ENCODE measurements at places on chromosomes 5 and 9.

GRCh38 chr5:67807439-67807888 is 408.1 kb upstream of the PIK3R1 start:
- no peak for DNase-seq

- peak; percentile 88 for DNase-seq
These were observed 3.6 kb upstream of the PFN3 start for GRCh38 chr5:177403792-177404640.

GRCh38 chr5:36145311-36145710 is 6.4 kb downstream of the LMBRD2 start:
- DNase-seq = no peak

- DNase-seq = no peak
These were observed 18.6 kb upstream of the NOTCH1 start for GRCh38 chr9:136564379-136564988.

GRCh38 chr9:90979138-90979551 is 177.5 kb downstream of the SYK start:
- no peak for DNase-seq

Data from pancreas (tissue), 10 donors.